Muscle of arm (tissue), 14 donors: ENCODE measurements at places on chromosomes 5 and 9. TPM values are rescaled to one million over a fixed set of nuclear protein-coding genes. Genes with fewer than 3 reads are reported as not detected.

The MFAP3 gene
- 30.8 TPM for polyA plus RNA-seq

The GPR151 gene
- not detected for polyA plus RNA-seq

The PCDHGA8 gene
- 0.41 TPM for polyA plus RNA-seq

The GPX8 gene
- polyA plus RNA-seq: 60.3 TPM
